ENCODE measurements at places on chromosomes 4 and X.
A peak's percentile ranks its signal among the peaks of the same experiment; 100 is the strongest.

DNA sequence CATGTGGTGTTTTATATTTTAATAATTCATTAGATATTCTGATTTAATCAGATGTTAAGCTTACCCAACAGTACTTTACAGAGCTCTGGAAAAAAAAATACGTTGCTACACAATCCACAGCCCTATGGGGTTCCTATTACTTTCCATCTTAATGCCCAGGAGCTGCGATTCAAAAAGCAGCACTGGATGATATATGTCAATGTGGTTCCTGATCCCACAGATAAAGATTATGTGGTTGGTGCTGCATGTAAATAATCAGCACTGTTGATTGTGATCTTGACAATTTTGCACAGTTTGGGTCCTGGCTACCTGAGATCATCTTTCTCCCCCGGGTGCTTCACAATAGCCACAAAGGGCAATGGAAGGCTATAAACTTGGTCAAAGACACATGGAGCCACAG, 72.7 kb upstream of the DCLK2 start:
- no peak for DNase-seq

GRCh38 chr4:53599632-53600031, 8.3 kb upstream of the LNX1 start:
- DNase-seq = no peak

GRCh38 chrX:16999275-16999674, 52.8 kb downstream of the REPS2 start:
- DNase-seq = no peak

DNA sequence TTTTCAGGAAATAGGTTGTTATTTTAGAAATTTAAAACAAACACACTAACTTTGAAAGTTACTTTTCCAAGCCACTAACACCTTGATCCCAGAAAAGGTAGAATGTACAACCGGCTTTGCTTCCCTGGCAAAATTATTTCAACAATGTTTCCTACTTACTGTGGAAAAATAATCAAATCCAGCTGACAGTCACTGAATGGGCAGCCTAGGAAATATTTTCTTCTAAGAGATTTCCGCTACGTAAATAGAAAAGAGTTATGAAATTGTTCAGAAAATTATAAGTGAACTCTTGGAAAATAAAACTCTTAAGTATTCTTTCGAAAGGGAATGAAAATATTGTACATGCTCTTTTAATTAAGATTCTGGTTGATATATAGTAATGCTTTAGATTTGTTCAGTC, 195.7 kb downstream of the GASK1B start:
- DNase-seq = no peak

GRCh38 chr4:138114434-138114833, 127.7 kb downstream of the SLC7A11 start:
- peak; percentile 45 for DNase-seq

Measured in renal cortical epithelial cell (primary cell).